Muscle of leg (tissue), 16 donors: ENCODE measurements at places on chromosomes 3 and 15. TPM values are rescaled to one million over a fixed set of nuclear protein-coding genes. Genes with fewer than 3 reads are reported as not detected.

DNA sequence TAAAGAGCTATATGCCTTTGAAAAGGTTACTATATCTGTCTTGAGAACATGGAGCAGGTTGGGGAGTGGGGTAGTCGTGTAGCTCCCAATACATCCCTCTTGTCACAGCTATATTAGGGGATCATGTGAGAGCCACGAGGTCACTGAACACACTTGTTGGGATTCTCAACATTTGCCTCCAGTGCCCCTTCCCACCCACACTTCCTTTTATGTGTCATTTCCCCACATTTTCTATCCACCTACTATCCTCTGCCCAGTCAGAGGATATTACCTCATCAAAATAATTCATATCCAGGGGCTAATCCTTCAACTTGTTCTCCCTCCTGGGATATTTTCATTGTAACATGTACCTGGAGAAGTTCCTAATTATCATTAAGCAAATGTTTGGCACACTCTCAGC lies 85.0 kb downstream of the CYP19A1 start:
- H3K36me3 ChIP-seq, result no peaks in the 10 kb centered on the region
- no peak overlapping the region for H3K27ac ChIP-seq
- H3K4me3 ChIP-seq, result no peak overlapping the region
- no peak for DNase-seq
- H3K4me1 ChIP-seq, result no peaks in the 10 kb centered on the region

GRCh38 chr3:123334056-123334455 lies 114.8 kb downstream of the ADCY5 start:
- H3K4me1 ChIP-seq, result peaks cover 8% of the 10 kb centered on the region
- H3K36me3 ChIP-seq, result no peaks in the 10 kb centered on the region
- no peak for DNase-seq
- no peaks in the 10 kb centered on the region for H3K27me3 ChIP-seq
- H3K27ac ChIP-seq, result no peak overlapping the region

The KIF15 gene
- total RNA-seq, result 9.6 TPM

- H3K4me3 ChIP-seq, result no peak overlapping the region
- H3K36me3 ChIP-seq, result peaks cover 15% of the 10 kb centered on the region
- H3K27me3 ChIP-seq, result no peaks in the 10 kb centered on the region
- H3K4me1 ChIP-seq, result no peaks in the 10 kb centered on the region
These were observed 10.0 kb downstream of the HEXA start for GRCh38 chr15:72365844-72366243.

DNA sequence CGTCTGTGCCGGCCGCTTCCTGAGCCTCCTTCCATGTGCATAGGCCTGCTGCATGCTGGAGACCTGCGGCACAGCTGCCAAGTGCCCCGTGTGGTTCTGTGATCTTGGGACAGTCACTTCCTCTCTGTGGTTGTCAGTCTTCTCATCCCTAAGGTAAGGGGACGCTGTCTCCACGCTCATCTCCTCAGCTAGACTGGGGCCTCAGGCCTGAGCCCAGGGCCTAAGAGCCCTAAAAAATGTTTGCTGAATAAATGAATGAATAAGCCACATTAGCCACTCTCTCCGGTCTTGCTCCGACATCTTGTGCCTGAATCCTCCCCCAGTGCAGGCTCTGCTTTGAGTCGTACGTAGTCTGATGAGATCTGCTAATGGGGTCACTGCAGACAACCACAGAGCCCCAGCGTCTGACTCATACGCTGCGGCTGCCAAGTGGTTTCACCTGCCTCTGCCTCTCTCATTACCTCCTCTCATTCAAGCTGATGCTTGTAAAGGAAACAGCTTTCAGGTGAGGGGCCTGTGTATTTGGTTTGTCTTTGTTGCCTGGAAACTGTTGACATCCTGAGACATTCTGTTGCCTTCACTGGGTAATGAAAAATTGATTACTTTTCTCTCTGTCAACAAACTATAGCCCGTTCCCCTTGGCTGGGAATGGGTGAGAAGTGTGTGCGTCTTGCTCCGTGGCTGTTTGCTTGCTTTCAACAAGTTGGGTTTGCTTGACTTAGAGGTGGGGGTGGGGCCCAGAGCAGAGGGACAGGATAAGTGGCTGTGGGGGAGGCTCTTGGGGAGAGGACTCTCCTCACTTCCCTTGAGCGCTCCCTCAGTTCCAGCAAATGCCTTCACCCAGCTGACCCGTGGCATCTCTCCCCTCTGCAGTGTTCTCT lies 15.9 kb downstream of the RPLP1 start:
- no peak overlapping the region for H3K27ac ChIP-seq
- no peaks in the 10 kb centered on the region for H3K36me3 ChIP-seq
- peak; percentile 18 for DNase-seq

DNA sequence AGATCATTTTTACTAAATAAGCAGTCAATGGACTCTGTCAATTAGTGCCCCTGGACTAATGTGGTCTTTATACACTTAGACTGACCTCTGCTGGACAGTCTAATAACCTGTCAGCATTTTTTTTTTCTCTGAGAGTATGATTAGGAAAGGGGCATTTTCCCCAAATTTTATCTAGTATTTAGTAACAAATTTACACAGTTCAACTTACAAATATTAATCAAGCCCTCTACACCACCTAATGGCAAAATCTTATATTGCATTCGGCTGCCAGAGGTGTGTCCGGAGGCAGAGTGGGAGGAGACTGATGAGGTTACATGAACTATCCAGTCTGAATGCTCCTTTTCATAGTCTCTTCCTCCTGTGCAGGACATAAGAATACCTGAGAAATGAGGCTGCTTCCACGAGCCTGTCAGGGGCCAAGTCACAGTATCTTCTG lies 36.0 kb upstream of the COLQ start:
- peak; percentile 67 for DNase-seq
- H3K27me3 ChIP-seq, result no peaks in the 10 kb centered on the region
- H3K27ac ChIP-seq, result no peak overlapping the region
- no peak overlapping the region for H3K4me3 ChIP-seq
- peaks cover 15% of the 10 kb centered on the region for H3K36me3 ChIP-seq

The SRGAP3 gene
- total RNA-seq, result 20.2 TPM

DNA sequence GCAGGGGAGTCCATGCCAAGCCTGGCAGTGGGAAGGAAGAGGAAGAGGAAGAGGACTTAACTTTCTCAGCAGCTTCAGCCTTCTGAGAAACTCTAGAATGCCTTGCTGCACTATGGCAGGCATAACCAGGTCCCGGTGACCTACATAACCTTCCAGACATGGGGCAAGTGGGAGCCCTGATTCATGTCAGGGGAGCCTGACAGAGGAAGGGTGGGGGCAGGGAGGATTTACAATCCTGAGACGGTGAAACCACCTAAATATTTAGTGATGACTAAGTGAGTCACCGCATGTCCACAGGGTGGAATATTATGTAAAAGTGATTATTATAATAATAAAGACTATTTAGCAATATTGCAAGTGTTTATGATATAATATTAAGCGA lies 46.7 kb downstream of the AMOTL2 start:
- no peaks in the 10 kb centered on the region for H3K36me3 ChIP-seq
- H3K27ac ChIP-seq, result no peak overlapping the region
- no peaks in the 10 kb centered on the region for H3K27me3 ChIP-seq
- peaks cover 41% of the 10 kb centered on the region for H3K4me1 ChIP-seq
- DNase-seq, result no peak

DNA sequence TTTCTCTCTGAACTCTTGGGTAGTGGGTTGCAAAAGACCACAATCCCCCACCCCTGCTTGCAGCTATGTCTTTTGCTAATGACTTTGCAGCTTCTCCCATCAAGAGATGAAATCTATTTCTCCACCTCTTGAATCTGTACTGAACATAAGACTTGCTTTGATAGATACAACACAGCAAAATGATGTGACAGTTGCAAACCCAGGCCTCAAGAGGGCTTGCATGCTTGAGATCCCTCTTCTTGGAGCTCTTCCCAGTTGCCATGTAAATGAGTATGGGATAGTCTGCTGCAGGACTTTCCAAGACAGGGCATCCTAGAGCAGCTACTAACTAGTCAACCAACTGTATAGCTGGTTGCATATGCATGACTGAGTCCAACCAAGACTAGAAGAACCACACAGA lies 783.6 kb downstream of the PDCD6IP start:
- H3K4me3 ChIP-seq, result no peak overlapping the region
- no peaks in the 10 kb centered on the region for H3K36me3 ChIP-seq
- H3K27me3 ChIP-seq, result no peaks in the 10 kb centered on the region
- no peak for DNase-seq
- H3K4me1 ChIP-seq, result no peaks in the 10 kb centered on the region

- no peak overlapping the region for H3K4me3 ChIP-seq
- peaks cover 49% of the 10 kb centered on the region for H3K4me1 ChIP-seq
- peak overlapping the region; percentile 35 for H3K27ac ChIP-seq
These were observed 15.4 kb downstream of the SRGAP3 start for GRCh38 chr3:9233814-9234600.

- no peaks in the 10 kb centered on the region for H3K36me3 ChIP-seq
- no peak overlapping the region for H3K27ac ChIP-seq
- H3K27me3 ChIP-seq, result no peaks in the 10 kb centered on the region
- DNase-seq, result no peak
- H3K4me1 ChIP-seq, result peaks cover 14% of the 10 kb centered on the region
- no peak overlapping the region for H3K4me3 ChIP-seq
These were observed 25.4 kb upstream of the FAM3D start for GRCh38 chr3:58691997-58692396.

The SPINT1 gene
- total RNA-seq, result 0.40 TPM

GRCh38 chr3:12392101-12392878 lies 92.0 kb upstream of the TSEN2 start:
- H3K36me3 ChIP-seq, result no peaks in the 10 kb centered on the region
- peak; percentile 83 for DNase-seq
- H3K4me3 ChIP-seq, result no peak overlapping the region

The SUSD5 gene
- 1.6 TPM for total RNA-seq

GRCh38 chr3:114874522-114874971 lies 272.5 kb downstream of the ZBTB20 start:
- no peaks in the 10 kb centered on the region for H3K4me1 ChIP-seq
- DNase-seq, result peak; percentile 75
- no peaks in the 10 kb centered on the region for H3K36me3 ChIP-seq
- H3K4me3 ChIP-seq, result no peak overlapping the region
- H3K27ac ChIP-seq, result no peak overlapping the region
- no peaks in the 10 kb centered on the region for H3K27me3 ChIP-seq

The PROS1 gene
- 22.5 TPM for total RNA-seq

DNA sequence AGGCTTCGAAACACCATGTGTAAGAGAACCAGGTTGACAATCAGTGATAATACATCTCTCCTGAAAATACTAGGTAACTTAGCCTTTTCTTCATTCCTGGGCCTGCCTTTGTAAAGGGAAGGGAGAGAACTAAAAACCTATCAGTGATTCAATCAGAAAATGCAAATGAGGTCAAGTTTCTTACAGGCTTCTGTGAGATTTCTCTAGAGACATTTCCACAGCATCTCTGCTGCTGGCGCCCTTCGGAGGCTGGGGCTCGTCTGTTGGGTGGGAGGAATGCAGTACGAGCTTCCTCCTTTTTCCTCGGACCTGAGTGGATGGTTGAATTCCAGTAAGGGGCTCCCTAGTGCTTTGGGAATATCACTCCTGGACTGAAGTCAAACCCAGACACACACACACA lies 340.4 kb upstream of the ICE2 start:
- peaks cover 2% of the 10 kb centered on the region for H3K27me3 ChIP-seq
- H3K4me3 ChIP-seq, result no peak overlapping the region
- no peak for DNase-seq
- H3K36me3 ChIP-seq, result no peaks in the 10 kb centered on the region
- H3K27ac ChIP-seq, result no peak overlapping the region

DNA sequence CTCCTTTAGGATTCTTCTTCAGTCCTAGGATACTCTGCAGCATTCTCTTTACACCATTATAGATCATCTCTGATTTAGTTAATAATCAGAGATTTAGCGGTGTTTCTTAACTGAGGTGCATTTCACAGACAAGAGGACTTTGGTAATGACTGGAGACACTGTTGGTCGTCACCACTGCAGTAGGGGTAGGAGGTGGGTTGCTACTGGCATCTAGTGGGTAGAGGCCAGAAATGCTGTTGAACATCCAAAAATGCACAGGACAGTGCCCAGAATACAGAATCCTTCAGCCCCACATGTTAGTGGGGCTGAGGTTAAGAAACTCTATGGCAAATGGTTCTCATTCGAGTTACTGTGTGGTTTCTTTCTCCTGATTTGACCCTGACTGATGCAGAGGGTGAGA lies 80.4 kb upstream of the LMCD1 start:
- H3K4me1 ChIP-seq, result no peaks in the 10 kb centered on the region
- no peak overlapping the region for H3K4me3 ChIP-seq
- no peak for DNase-seq
- H3K36me3 ChIP-seq, result no peaks in the 10 kb centered on the region

GRCh38 chr3:122012821-122013220 lies 9.2 kb downstream of the ILDR1 start:
- H3K27ac ChIP-seq, result no peak overlapping the region
- H3K36me3 ChIP-seq, result no peaks in the 10 kb centered on the region
- DNase-seq, result no peak

DNA sequence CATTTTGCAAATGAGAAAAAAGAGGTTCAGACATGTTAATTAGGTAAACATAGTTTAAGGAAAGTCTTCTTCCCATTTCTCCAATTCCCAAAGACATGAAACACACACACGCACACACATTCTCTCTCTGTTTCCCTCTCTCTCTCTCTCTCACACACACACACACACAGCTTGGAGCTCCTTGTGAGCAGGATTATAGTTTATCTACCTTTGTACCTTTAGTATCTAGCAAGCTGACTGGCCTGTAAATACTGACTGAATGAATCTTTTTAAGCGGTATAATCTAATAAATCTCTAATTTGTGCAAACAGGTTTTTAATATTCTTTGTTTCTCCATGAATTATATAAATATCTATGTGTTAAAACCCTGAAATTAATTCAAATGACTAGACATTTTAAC lies 73.3 kb downstream of the UACA start:
- H3K4me1 ChIP-seq, result no peaks in the 10 kb centered on the region
- peaks cover 2% of the 10 kb centered on the region for H3K36me3 ChIP-seq
- H3K4me3 ChIP-seq, result no peak overlapping the region
- no peak overlapping the region for H3K27ac ChIP-seq
- DNase-seq, result no peak

- H3K27me3 ChIP-seq, result no peaks in the 10 kb centered on the region
- H3K27ac ChIP-seq, result no peak overlapping the region
- H3K4me3 ChIP-seq, result no peak overlapping the region
- no peaks in the 10 kb centered on the region for H3K36me3 ChIP-seq
These were observed 168.2 kb downstream of the TP63 start for GRCh38 chr3:189799366-189799765.

The BFSP2 gene
- not detected for total RNA-seq

DNA sequence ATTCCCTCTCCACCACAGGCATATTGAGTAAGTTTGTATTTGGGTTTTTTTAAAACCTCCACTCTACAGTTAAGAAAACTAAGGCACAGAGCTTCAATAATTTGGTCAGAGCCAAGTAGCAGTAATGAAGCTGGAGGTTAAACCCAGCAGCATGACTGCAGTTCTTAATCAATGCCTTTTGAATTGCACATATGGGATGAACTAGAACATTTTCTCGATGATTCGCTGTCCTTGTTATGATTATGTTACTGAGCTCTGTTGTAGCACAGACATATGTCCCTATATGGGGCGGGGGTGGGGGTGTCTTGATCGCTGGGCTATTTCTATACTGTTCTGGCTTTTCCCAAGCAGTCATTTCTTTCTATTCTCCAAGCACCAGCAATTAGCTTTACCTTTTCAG lies 1.6 kb upstream of the CCR5 start:
- no peaks in the 10 kb centered on the region for H3K4me1 ChIP-seq
- no peak for DNase-seq
- H3K27ac ChIP-seq, result peak overlapping the region; percentile 42
- no peaks in the 10 kb centered on the region for H3K36me3 ChIP-seq
- H3K4me3 ChIP-seq, result no peak overlapping the region

GRCh38 chr3:80526153-80526552 lies 758.4 kb upstream of the ROBO1 start:
- DNase-seq, result no peak
- H3K27ac ChIP-seq, result no peak overlapping the region
- H3K4me1 ChIP-seq, result no peaks in the 10 kb centered on the region

The CCK gene
- total RNA-seq, result 10.3 TPM
